ENCODE measurements at places on chromosomes 1 and 21.
A peak's percentile ranks its signal among the peaks of the same experiment; 100 is the strongest.

GRCh38 chr1:50508040-50508586, 84.9 kb upstream of the DMRTA2 start:
- no peak for DNase-seq

DNA sequence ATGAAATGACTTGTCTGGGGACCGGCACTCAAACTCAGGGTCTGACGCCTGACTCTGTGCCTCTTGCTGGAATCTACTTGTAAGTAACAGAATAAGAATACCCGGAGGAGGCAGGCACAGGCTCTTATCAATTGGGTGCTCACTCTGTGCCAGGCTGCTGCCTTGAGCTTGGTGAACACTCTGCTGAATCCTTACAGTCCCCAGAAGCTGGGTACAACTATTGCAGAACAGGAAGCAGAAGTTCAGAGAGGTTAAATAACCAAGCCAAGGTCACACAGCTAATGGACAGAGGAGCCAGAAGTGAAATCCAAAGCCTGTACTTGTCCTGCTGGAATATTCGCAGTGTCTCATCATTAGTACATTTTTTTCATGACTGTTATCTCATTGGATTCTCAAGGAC, 86.0 kb downstream of the EPHB2 start:
- no peak for DNase-seq

DNA sequence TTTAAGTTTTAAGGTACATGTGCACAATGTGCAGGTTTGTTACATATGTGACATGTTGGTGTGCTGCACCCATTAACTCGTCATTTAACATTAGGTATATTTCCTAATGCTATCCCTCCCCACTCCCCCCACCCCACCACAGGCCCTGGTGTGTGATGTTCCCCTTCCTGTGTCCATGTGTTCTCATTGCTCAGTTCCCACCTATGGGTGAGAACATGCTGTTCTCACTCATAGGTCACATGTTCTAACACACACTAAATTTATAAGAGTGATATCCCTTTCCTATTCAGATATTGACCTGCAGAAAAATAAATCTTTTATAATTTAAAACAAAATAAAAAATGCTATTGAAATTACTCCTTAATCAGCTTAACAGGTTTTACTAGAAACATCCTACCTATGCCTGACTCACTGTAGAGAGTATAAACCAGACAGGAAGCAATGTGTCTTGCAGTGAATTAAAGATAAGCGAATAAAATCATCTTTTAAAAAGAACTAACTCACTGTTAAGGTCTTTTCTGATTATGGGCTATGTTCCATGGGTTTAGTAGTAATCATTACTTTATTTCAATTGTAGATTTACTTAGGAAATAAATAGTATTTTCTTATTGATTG, 82.0 kb upstream of the DPH5 start:
- DNase-seq = peak; percentile 44

DNA sequence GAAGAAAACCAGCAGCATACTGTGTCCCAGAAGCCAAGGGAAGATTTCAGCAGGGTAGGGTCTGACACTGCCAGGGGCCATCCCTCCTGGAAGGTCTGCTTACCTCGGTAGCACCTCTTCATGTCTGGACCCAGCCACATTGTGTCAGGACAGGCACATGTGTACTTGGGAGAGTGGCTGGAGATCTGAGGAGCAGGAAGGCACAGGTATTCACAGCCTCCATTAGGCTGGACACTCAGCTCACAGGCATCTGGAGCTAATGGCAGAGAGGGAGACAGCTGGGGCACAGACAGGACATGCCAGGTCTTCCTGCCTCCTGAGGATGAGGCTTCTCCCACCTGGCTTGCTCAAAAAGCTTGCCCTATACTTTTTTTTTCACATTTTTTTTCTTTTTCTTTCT, 19.9 kb upstream of the MAGOH start:
- no peak for DNase-seq

DNA sequence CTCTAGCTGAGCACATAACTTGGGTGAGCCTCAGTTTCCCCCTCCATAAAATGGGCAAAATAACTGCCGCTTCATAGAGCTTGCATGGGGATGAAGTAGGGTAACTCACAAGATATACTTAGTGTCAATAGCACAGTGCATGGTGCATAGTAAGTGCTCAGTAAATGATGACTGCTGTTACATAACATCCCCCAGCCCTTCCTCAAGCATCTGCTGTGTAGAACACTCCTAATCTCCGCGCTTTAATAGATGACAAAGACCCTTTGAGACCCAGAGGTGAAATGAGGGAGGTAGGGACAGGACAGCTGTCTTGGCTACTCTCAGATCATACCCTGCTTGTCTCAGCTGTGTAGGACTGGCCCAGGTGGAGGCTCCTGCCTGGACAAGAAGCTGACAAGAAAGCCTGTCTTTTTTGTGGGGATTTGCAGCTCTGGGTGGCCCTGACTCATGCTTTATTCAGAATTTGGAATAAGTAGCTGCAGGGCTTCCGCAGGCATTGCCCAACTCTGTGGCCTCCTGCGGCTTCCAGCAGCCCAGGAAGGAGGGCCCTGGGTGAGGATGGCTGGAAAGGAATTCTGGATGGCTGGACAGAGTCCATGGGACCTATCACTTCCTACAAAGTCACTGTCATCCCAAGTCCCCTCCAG, 20.7 kb upstream of the PADI4 start:
- no peak for DNase-seq

- DNase-seq = peak; percentile 53
Measured at GRCh38 chr1:42221952-42222606, 57.5 kb upstream of the GUCA2A start.

DNA sequence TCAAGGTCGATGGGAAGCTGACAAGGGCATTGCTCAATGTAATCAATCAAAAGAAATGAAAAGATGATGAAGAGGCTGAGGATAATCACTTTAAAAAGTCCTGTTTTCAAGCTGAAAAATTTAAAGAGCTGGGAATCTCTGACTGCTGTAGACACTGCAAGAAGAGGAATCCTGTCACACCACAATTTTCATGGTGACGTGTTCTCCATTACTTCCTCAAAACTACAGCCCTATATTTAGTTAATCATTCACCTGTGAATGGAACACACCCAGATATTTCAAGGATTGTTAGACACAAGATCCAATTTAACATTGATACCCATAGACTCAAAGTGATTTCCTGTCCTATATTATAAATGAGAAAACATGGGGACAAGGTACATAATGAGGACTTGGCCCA, 1048.3 kb downstream of the AMY1C start:
- DNase-seq = no peak

GRCh38 chr1:94628499-94628843, 86.9 kb upstream of the F3 start:
- DNase-seq = no peak

GRCh38 chr1:29971703-29972102, 735.4 kb downstream of the PTPRU start:
- DNase-seq = no peak

DNA sequence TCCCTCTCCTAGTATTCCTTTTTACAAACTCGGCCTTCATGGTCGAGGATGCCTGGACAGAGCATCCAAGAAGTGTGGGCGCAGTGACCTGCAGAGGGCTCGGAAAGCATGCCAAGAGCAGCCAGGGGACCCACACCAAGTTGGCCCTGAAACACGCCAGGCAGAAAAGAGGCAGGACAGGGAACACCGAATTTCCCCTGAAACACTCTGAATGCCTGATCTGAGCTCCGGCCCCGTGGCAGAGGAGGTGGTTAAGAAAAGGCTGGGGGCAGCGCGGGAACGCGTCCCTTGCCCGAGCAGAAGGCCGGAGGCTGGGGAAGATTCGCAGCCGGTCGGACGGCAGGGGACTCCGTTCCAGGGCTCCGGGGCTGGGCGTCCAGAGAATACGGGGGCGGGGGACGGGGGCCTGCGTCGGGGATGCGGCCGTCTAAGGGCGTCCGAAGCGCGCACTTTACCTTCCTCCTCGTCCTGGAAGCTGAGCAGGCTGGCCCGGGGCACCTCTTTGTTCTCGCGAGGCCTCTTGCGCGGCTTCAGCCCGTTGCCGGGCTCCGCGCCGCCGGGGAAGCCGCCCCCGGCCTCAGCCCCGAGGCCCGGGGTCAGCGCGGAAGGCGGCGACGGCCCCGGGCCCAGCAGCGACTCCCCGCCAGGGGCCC, 558 bp downstream of the PAXBP1 start:
- DNase-seq = peak; percentile 55

GRCh38 chr21:34700605-34701004, 31.8 kb downstream of the CLIC6 start:
- DNase-seq = no peak

DNA sequence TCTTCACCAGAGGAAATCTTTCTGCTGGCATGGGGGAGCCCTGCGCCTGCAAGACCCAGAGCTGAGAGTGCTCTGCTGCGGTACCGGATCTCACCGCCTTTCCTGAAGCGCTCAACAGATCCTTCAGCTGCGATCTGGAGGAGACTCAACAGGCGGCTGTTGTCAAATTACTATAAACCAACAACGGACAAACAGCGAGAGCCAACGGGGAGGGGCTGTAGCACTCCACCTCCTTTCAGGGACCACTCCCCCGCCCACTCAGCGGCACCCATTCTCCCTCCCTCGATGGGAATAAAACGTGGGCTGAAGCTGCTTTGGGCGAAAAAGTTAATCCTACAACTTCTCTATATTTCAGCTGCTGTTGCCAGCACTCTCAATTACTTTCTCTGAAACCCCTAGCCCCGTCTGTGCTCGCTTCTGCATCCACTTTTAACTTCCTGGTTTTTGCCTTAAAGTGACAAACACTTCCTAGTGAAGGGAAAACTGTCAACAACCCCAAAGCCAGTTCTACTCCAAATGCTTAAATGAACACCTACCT, at the start of gene FMO5:
TSS of gene FMO5 (minus strand) at position 147 of the 538 bp plus-strand sequence. CDS start 310 bp downstream, outside the sequence.
- DNase-seq = peak; percentile 93

DNA sequence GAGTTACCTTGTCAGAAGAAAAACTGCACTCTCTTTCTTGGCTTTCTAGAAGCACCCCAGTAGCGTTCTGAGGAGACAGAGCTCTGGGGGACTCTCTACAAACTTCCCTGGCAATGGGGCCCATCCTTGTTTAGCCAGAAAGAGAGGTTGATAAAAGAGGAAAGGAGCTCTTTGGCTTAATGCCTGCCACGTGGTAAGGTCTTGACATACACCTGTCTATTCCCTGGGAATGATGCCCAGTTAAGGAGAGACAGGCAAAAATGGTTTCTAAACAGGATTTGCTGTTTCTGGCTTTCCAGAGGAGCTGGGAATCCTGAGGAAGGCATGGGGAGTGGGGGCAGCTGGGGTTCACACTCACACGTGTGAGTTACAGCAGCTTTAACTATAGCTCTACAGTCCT, 30.2 kb upstream of the IL20 start:
- no peak for DNase-seq

All from common myeloid progenitor, CD34-positive (primary cell).